Renal pelvis (tissue), 12 donors: ENCODE measurements at places on chromosomes 5 and 9. TPM values are rescaled to one million over a fixed set of nuclear protein-coding genes. Genes with fewer than 3 reads are reported as not detected.

DNA sequence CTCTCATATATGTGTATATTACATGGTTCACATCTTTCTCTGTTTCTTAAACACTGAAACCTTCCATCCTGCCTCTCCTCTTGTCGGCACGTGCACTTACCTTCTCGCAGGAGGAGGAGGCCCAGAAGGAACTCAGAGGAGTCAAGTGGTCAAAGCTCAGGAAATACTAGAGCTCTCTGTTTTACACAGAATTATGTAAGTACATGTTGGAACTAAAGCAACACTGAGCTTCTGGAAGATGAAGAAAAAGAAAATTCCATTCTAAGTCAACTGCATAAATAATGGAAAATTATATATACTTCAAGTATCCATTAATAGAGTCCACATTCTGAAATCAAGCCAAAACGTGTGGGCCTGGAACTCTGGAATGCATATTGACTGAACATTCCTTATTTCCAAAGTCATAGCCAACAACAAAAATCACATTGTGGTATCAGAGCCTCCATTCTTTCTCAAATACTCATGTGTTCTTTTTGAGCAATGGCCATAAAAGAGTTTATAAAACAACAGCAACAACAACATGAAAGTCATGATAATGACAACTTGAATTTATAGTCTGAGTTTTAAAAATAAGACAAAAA is 121.5 kb upstream of the RAI14 start:
- DNase-seq: peak; percentile 39

- no peak for DNase-seq
These were observed 150.7 kb upstream of the RASGRF2 start for GRCh38 chr5:80809451-80809850.

DNA sequence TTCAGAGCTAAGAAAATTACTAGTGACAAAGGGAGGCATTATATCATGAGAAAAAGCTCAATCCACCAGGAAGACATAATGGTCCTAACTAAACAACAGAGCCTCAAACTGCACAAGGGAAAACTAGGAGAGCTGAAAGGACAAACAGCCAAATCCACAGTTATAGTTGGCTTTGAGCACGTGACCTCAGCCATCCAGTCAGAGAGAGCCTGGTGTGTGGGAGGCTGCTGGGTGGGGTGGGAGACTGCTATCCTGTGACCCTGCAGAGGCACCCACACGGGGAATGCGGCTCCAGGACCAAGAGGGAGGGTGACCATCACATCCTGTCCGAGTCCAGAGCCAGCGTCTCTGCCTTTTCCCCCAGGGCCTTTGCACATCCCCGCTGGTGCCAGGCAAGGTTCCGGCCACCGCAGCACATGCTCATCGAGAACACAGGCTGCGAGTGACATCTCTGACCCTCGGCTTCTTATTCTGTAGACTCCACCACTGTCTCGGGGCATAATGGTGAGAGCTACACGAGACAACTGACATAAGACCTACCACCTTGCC is 145.1 kb downstream of the PHF2 start:
- DNase-seq: no peak

- no peak for DNase-seq
These were observed 6.7 kb upstream of the FOXE1 start for GRCh38 chr9:97846347-97846746.

PRUNE2 gene
- polyA plus RNA-seq: 14.1 TPM
